ENCODE measurements at places on chromosomes 16 and 17.

- no peak for DNase-seq
Measured at GRCh38 chr17:64459284-64459747, 10.4 kb downstream of the MILR1 start.

- DNase-seq = no peak
Measured at GRCh38 chr17:49696233-49696761, 11.5 kb downstream of the SLC35B1 start.

- no peak for DNase-seq
Measured at GRCh38 chr17:1142561-1142971, 37.2 kb downstream of the ABR start.

DNA sequence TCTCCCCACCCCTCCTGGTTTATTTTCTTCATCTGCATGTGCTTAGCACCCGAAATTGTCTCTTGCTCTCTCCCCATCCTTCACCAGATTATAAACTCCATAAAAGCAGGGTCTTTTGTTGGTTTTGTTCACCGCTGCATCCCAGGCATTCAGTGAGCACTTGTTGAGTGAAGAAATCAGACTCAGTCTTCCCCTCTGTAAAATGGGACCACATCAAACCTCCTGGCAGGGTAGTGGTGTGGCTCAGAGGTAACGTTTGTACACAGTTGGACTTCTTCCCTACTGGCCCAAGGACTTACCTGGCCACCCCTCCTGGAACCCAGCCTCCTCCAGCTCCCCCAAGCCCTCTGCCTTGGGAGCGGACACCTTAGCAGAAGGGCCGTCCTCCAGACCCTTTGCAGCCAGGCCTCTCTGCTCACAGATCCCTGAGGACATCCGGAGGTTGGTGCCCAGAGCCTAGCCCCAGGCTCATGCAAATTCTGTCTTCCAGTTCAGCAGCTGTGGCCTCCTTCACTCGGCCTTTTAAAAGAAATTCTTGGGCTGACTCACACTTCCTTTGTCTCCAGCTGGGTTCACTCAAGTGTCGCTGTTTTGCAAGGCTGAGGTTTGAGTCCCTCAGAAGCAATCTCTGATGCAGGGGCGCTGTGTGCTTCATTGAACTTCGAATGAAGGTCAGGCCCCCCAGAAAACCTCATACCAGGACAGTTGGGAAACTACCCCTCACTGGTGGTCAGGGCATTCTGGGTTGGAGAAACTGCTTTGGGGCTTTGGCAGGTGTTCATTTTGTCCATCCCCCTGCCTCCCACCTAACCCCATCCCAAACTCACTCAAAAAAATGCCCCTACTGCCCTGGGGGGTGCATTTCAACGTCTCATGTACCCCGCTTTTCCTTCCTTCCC lies 16.8 kb upstream of the RMI2 start:
- DNase-seq = no peak

- no peak for DNase-seq
Measured at GRCh38 chr17:80885947-80886582, 105.6 kb upstream of the CHMP6 start.

GRCh38 chr16:60041671-60042070 lies 1307.6 kb upstream of the GOT2 start:
- no peak for DNase-seq

- no peak for DNase-seq
Measured at GRCh38 chr17:50918933-50919296, 52.8 kb upstream of the TOB1 start.

GRCh38 chr17:63035695-63036094 lies 69.7 kb downstream of the TANC2 start:
- no peak for DNase-seq

DNA sequence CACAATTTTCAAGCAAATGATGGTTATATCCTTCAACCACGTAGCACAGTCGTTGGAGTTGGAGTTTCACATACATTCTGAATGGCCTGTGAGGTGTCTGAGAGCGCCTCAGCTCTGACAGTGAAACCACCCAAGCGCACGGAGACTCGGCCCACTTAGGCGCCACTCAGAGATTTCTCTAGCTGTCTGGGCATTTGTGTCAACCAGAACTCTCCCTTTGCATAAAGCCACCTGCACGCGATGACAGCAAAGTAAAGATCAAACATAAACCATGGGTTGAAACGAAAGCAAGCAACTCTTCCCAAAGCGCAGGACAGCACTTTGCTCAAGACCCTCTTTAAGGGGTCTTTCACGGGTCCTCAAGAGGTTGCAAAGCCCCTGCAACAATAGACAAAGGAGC lies 533 bp downstream of the SLC6A4 start:
- no peak for DNase-seq

GRCh38 chr17:8707332-8708024 lies 37.2 kb downstream of the CCDC42 start:
- DNase-seq = no peak

DNA sequence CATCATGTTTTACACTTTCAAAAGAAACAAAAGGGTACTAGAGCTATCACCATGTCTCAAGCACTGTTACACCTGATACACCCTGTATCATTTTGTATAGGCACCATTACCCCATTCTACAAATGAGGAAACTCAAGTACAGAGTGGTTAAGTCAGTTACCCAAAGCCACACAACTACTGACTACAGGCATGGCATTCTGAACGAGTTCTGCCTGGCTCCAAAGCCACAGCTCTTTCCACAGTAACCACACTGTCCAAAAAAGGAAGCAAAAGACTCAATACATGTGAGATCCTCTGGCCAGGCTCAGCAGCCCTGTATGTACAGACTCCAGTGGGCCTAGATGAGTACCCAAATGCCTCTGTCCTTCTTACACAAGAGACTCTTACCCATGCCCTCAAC lies 4.7 kb downstream of the DYNC1LI2 start:
- no peak for DNase-seq

- DNase-seq = no peak
Measured at GRCh38 chr17:3986270-3986938, 22.2 kb upstream of the ATP2A3 start.

DNA sequence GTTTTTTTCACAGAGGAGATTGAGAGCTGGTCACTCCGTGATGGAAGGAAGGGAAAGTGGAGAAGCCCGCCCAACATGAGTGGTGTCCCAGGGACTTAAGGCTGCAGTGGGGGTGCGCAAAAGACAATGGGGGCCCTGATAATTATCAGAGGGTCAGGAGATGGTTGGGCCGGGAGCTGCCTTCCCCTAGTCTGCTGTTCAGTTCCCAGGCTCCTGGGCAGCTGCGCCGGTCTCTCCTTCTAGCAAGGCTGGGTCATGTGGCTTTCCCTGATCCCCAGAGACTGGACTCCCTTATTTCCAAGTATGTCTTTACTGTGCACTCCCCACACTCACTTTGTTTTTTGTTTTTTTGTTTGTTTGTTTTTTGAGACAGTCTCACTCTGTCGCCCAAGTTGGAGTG lies 16.2 kb downstream of the CYGB start:
- no peak for DNase-seq

DNA sequence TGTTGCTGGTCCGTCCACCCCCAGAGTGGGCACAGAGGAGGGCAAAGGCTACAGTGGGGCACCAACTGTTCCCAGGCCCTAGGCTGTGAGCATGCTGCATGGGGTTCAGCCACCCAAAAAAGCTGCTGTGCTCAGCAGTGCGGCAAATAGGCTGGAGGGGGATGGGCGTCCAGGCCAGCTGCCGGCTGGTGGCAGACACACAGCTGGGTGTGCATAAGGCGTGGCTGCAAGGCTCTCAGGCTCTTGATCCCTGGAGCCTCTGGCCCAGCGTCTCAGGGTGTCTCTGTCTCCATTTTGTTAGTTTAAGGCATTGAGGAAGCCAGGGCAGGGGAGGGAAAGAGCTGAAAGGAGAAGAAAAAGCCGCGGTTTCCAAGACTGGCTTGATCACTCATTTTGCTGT lies 8.8 kb downstream of the RPL19 start:
- DNase-seq = no peak

GRCh38 chr17:67160791-67161190 lies 84.2 kb downstream of the HELZ start:
- no peak for DNase-seq

- DNase-seq = no peak
Measured at GRCh38 chr17:36979565-36979941, 30.8 kb downstream of the AATF start.

DNA sequence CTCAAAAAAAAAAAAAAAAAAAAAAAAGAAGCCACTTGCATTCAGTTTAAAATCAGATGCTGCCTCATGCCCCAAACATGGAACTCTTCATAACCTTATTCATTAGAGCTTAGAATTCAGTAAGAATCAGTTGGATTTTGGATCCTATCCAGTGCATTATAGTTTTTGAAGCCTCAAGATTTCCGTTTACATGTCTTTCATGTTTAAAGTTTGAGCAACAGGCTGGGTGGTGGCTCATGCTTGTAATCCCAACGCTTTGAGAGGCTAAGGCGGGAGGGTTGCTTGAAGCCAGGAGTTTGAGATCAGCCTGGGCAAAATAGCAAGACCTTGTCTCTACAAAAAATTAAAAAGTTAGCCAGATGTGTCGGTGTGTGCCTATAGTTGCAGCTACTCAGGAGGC lies 55.0 kb downstream of the SNTB2 start:
- no peak for DNase-seq

- DNase-seq = no peak
Measured at GRCh38 chr17:17590141-17590751, 1.3 kb downstream of the PEMT start.

DNA sequence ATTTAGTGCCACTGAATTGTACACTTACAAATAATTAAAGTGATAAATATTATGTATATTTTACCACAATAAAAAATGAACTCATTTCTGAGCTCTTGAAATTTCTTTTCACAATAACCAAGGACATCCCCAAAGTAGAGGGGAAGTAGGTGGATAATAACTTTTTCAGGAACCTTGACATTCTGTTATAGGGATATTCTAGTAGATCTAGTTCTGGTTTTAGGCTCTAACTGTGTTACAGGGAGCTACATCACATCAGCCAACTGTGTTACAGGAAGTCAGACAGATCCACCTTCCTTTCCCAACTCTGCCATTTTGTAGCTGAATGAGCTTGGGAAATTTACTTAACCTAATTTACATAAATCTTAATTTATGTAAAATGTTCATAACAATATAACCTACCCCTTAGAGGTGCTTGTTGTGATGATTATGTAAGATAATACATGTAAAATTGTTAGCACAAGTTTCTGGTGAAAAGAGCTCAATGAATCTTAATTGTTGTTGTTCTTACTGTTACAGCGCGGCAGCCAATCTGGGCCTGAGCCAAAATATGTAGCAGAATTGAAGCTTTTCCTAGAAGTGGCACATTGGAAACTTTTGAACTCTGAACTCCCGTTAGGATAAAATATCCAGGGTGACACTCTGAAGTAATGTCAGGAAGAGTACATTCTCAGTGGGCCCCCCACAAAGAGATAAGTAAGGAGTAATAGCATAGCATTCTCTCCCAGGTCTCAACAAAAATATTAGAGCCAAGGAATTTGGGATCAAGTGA lies 169.8 kb downstream of the AATF start:
- DNase-seq = no peak

DNA sequence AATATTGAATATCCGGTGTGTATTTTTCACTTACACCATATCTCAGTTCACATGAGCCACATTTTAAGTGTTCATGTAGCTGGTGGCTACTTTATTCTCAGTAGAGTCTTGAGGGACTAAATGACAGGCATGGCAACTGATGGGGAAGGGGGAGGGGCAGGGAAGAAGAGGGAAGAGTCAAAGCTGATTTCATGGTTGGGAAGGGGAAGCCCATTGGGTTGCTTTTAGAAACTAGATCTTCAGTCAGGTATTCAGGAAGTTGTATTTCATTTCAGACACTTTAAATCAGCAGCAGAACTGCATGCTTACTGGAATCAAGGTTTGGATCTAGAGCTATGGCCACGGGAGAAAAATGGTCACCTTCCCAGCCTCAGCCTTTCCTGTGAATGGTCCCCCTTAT lies 2.9 kb upstream of the WIPI1 start:
- no peak for DNase-seq

- DNase-seq = no peak
Measured at GRCh38 chr16:58419241-58419990, 27.1 kb downstream of the GINS3 start.

- no peak for DNase-seq
Measured at GRCh38 chr17:40112718-40113109, 9.1 kb upstream of the MSL1 start.

GRCh38 chr16:87052506-87052905 lies 264.7 kb downstream of the C16orf95 start:
- no peak for DNase-seq

DNA sequence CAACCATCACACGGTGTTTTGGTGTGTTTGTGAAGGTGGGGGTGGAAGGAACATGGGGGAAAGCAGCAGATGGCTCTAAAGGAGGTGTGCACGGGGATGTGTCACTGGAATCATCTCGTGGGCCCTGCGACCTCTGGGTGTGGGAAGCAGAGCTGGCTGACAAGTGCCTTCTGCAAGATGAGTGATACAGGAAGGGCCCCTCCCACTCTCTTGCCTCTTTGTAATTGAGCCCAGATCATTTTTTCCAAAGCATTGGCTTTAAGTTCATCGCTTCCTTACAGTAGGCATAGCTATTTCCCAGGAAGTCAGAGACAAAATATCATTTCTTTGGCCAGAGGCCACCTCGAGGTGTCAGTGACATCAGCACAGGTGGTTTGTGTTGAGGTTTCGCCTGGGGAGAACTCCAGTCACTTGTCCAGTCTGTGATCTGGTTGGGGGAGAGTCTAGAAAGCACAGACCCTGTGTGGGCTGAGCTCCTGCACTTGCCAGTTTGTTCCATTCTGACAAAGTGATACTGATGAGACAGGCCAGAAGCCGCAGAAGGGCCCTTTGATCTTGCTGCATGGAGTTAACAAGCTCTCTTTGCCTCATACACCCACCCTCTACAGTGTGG lies 20.6 kb upstream of the SNTB2 start:
- no peak for DNase-seq

DNA sequence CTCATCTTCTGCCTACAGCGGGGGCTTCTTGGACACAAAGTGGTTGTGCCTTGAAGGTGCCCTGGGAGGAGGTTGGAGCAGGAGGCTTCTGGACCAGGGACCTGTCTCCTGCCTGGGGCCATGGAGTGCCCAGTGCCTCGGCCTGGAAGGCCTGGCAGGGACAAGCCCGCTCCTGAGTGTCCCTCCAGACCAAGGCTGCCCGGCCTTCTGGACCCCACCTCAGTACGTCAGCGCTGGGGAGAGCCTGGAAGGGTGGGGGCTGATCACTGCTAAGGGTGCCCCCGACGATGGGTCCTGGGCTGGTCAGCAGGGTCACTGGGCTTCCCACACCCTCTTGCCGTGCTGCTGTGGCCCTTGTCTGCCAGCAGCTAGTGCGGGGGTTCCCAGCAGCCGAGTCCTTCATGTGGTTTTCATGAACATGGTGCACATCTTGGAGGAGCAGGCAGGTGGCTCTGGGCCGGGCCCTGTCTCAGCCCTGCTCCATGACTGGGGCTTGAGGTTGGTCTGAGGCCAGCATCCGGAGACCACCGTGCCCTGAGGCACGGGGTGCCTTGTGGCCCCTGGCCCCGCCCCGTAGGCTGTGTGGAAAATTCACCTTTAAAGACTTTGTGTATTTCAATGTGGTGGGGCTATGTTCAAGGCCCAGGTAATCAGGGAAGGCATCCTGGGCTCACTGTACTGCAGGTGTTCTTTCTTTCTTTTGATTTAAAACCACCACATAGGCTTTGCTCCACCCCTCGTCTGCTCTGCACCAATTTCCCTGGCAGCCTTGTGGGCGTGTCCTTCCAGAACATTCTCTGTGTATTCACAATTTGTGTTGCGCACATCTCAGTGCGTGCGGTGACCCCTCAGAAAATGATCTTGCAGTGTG lies 22.4 kb downstream of the MGRN1 start:
- no peak for DNase-seq

Measured in NCI-H1436 treated with DMSO at 0.1 percent for 48 hours (cell line).